Hindlimb muscle (tissue), 1 donor: ENCODE measurements at places on chromosomes 1 and 21.

- no peak for DNase-seq
These were observed 3.6 kb upstream of the PKN2 start for GRCh38 chr1:88680471-88680870.

GRCh38 chr1:35201631-35202030, 8.7 kb upstream of the SFPQ start:
- no peak for DNase-seq

DNA sequence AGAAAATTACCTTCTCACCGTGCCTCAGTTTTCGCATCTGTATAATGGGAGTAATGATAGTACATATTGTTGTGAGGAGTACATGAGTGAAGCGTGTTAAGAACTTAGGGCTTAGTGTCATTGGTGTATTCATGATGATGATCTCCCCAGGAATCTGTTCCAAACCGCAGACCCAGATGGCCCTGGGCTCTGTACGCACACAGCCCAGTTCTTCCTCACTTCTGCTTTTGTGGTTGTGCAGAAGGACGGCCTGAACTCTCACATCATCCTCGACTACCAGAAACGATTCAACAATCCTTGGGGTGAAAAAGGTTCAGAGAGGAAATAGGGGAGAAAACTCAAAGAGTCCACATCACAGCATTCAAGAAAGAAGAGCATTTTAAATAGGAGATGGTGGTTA, 323.0 kb downstream of the CAMTA1 start:
- DNase-seq: no peak

DNA sequence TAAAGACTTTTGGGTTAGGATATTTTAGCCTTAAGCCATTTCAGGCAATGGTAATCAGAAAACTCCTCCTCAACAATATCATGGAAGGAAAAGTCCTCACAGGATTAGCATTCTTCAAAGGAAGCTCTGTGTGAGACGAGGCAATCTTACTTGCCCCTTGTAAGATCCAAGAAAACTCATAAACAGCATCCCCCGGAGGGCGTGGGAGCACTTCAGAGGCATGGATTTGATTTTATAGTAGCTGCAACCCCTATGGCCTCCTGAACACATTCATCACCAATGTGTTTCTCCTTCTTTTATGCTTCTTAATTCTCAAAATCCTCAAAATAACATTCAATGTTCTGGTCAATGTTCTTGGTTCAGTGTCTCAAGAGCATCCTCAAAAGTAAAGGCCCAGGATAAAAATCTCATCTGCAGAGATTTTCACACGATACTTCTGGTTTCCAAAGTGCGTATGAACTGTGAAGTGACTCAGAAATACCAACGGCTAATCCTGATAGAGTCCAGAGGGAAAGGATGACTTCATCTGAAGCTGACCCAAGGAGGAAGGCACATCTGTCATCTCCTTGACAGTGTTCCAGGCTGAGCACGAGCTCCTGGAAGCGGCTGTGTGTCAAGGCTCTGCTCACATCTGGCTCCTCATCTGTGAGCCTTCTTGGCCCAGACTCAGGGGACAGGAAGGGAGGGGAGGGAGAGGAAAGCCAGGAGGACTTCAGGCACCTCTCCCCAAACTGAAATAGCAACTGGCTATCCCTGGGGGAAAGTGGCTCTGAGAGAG, 49.3 kb upstream of the PSEN2 start:
- peak; percentile 95 for DNase-seq

- no peak for DNase-seq
These were observed 2.0 kb downstream of the QSOX1 start for GRCh38 chr1:180156631-180157091.
